ENCODE measurements at places on chromosomes 11 and 22.

DNA sequence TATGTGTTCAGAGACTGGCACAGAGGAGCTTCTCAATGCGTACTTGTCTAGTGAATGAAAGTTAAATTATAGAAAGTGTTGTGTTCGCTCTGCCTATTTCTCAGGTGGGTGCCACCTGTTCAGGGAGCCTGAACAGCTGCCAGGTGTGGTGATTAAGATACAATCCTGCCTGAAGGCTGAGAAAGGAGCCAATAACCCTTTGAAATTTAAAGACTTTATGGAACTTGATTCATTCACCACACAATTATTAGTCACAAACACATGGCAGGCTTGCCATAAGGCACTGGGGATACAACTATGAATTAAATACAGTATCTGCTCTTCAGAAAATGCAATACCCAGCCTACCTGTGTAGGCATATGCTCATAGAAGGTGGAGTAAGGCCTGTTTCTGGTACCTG lies 92.9 kb upstream of the AMOTL1 start:
- H3K27me3 ChIP-seq, result no peaks in the 10 kb centered on the region
- no peak for DNase-seq
- no peaks in the 10 kb centered on the region for H3K36me3 ChIP-seq
- H3K4me3 ChIP-seq, result no peak overlapping the region

DNA sequence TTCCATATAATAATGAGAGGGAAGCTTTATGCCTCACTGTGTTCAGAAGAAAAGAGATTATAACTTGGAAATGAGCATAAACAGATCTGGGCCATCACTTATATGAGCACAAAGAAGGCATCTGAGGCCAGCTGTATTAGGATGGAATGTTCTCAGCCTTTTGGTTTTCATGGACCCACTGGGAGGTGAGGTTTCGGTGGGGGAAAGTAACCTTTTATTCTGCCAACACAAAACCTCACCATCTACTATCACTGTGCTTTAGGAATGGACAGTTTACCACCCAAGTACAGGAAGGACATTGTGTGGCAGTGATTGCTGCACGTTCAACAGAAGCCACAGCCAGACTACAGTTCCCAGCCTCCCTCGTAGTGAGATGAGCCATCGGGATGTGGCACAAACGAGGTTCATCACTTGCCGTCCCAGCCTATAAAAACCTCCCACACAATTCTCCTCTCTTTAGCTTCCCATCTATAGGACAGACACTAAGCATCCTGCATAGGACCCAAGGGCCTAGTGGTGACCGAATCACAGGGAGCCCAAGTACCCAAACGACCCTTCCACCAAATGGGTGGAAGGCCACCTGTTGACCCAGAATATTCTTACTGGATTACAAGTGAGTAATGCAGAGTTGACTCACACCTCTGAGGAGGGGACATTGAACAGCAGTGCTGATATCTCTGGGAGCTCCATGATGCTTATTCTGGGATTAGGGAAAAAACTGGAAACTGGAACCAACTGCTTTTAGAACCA lies 121.5 kb upstream of the RAG2 start:
- H3K36me3 ChIP-seq, result no peaks in the 10 kb centered on the region
- no peak overlapping the region for H3K27ac ChIP-seq
- H3K4me1 ChIP-seq, result no peaks in the 10 kb centered on the region

GRCh38 chr22:38218661-38219622 lies 17.1 kb downstream of the MAFF start:
- H3K27me3 ChIP-seq, result no peaks in the 10 kb centered on the region
- H3K4me3 ChIP-seq, result no peak overlapping the region
- peak; percentile 52 for DNase-seq
- H3K4me1 ChIP-seq, result peaks cover 16% of the 10 kb centered on the region
- peak overlapping the region; percentile 27 for H3K27ac ChIP-seq

DNA sequence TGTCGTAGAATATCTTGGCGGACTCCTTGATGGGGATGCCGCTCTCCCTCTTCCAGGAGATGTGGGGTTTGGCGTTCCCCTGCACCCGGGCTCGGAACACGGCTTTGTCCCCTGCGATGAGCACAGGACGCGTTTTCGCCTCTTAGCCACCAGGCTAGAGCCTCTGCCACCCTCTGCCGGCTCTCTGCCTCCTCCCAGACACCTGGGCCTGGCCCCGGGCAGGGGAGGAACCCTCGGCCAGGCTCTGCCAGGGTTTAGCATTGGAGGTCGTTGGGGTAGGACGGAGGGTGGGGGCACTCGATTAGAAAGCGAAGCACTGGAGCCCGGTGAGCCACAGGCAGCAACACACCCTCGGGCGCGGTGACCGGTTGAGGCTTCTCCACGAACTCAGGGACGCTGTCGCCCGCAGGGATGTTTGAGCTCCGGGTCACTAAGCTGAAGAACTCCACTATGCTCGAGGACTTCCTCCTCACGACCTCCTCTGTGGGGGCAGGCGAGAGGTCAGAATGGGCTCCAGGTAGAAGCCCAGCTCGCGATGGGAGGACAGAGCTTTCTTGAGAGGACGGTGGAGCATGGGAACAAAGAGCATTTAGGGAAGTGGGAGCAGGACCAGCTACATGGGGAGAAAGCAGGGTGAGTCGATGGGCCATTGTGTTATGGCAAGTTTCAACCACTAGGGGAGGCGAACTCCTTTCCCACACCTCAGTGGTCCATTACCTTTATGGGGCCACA lies 4.3 kb downstream of the IGSF22 start:
- peak; percentile 70 for DNase-seq
- no peaks in the 10 kb centered on the region for H3K27me3 ChIP-seq
- peak overlapping the region; percentile 78 for H3K4me3 ChIP-seq
- H3K27ac ChIP-seq, result no peak overlapping the region

- H3K27me3 ChIP-seq, result no peaks in the 10 kb centered on the region
- no peaks in the 10 kb centered on the region for H3K36me3 ChIP-seq
- no peak overlapping the region for H3K27ac ChIP-seq
- no peak for DNase-seq
- no peak overlapping the region for H3K4me3 ChIP-seq
Observed at GRCh38 chr11:16779436-16779835, 41.0 kb downstream of the C11orf58 start.

DNA sequence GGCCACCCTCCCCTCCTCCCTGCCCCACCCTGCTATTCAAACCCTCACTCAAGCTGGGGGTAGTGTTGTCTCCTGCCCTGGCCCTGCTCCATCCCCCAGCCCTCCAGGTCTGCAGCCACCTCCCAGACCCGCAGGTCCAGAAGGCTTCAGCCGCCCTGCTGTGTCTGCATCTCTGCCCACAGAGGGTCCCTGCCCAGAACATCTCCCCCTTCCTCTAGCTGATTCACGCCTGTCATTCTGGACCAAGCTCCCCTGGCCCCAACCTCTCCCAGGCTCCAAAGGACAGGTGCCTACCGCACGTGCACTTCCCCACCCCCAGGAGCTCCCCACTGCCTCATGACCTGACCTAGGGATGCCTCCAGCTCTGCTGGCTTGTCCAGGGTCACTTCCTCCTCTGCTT lies 16.0 kb upstream of the SHISAL1 start:
- no peak overlapping the region for H3K27ac ChIP-seq
- no peak for DNase-seq
- peaks cover 59% of the 10 kb centered on the region for H3K27me3 ChIP-seq
- no peaks in the 10 kb centered on the region for H3K36me3 ChIP-seq

- no peak for DNase-seq
- no peaks in the 10 kb centered on the region for H3K36me3 ChIP-seq
- no peaks in the 10 kb centered on the region for H3K4me1 ChIP-seq
- H3K27me3 ChIP-seq, result no peaks in the 10 kb centered on the region
Observed at GRCh38 chr22:45516923-45517675, 14.4 kb downstream of the FBLN1 start.

Data from activated naive CD4-positive, alpha-beta T cell treated with anti-CD3 and anti-CD28 coated beads for 36 hours (primary cell).